ENCODE measurements at places on chromosomes 11 and 22.

DNA sequence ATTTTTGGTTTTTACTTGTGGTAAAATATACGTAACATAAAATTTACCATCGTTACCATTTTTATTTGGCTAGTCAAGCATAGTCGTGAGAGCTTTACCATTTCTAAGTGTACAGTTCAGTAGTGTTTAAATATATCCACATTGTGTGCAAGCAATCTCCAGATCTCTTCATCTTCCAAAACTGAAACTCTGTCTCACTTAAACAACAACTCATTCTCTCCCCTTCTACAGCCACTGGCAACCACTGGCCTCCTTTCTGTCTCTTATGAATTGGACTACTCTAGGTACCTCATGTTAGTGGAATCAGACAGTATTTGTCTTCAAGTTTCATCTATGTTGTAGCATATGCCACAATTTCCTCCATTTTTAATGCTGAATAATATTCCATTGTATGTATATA lies 37.4 kb downstream of the SMC1B start:
- DNase-seq, result no peak

DNA sequence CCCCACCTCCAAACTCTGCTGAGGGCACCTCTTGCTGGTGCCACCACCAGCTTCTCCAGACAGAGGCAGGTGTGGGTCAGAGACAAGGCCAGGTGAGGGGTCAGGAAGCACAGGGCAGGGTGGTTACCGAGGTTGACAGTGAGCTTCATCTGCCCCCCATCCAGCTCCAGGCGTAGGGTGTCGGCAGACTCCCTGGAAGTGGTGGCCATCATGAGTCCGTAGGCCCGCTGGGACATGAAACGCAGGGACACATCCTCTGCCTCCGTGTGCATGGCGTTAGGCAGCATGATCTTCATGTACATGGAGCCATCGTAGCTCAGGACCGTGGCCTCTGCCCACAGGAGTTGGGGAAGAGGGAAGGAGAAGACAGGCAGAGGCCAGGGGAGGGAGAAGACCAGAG lies 62.8 kb downstream of the NRXN2 start:
- DNase-seq, result no peak

GRCh38 chr22:28402060-28402459 lies 277.6 kb downstream of the TTC28 start:
- no peak for DNase-seq

- DNase-seq, result no peak
These were observed 71.5 kb downstream of the LINC01488 start for GRCh38 chr11:69552951-69553350.

DNA sequence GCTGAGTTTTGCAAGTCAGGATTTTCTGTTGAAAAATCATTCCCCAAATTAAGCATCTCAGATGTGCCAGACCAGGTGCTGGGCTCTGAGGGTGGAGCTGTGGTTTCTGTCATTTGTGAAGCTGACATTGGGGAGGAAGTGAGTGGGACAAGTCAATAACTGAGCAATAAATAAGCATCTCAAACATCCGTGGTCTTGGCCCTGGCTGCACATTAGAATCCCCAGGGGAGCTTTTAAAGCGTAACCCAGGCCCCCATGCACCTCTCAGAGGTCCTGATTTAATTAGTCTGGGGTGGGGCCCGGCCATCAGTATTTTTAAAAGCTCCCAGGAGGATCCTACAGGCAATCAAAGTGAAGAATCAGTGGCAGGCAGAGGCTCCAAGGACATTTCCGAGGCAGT lies 420.0 kb downstream of the MN1 start:
- DNase-seq, result no peak

DNA sequence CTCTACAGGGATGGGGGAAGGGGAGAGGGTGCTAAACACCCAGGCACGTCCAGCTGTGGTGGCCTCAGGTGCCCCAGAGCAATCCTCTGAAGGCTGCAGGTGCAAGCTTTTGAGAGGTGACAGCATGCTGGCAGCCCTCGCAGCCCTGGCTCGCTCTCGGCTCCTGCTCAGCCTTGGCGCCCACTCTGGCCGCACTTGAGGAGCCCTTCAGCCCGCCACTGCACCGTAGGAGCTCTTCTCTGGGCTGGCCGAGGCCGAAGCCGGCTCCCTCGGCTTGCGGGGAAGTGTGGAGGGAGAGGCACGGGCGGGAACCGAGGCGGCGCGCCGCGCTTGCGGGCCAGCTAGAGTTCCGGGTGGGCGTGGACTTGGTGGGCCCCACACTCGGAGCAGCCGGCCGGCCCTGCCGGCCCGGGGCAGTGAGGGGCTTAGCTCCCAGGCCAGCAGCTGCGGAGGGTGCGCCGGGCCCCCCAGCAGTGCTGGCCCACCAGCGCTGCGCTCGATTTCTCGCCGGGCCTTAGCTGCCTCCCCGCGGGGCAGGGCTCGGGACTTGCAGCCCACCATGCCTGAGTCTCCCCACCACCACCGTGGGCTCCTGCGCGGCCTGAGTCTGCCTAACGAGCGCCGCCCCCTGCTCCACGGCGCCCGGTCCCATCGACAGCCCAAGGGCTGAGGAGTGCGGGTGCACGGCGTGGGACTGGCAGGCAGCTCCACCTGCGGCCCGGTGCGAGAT lies 112.1 kb downstream of the TRIM29 start:
- no peak for DNase-seq

GRCh38 chr11:77174559-77174958 lies 46.5 kb downstream of the MYO7A start:
- DNase-seq, result no peak

GRCh38 chr22:36761553-36762240 lies 14.2 kb downstream of the IFT27 start:
- no peak for DNase-seq
